HEK293T (cell line): ENCODE measurements at places on chromosomes 11 and 22.

DNA sequence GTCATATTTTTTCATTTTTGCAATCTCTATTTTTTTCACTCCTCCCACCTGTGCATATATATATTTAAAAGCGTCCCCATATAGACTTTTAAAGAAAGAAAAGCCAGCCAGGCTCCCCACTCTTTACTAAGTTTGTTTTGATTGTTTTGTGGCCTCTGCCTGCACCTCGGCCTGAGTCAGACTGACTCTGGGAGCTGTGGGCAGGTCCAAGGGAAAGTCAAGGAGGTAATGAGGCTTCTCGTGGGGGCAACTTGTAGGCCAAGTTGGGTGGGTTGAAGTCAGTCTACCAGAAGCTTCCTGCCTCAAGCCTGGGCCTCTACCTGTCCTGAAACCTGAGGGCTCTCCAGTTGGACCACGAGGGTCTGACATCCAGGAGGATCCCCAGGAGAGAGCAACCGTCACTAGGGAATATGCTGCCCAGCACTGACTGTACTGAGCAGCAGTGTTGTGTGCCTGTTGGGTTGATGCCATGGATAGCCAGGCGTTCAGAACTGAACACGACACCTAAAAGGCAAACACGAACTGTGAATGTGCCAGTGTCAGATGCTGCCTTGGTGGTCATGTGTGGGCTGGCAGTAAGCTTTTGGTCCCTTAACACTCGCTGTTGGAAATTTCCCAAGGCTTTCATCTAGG is 58.8 kb downstream of the BMAL1 start:
- no peak for DNase-seq

- DNase-seq = no peak
These were observed 57.9 kb upstream of the MMP13 start for GRCh38 chr11:103013421-103013820.

DNA sequence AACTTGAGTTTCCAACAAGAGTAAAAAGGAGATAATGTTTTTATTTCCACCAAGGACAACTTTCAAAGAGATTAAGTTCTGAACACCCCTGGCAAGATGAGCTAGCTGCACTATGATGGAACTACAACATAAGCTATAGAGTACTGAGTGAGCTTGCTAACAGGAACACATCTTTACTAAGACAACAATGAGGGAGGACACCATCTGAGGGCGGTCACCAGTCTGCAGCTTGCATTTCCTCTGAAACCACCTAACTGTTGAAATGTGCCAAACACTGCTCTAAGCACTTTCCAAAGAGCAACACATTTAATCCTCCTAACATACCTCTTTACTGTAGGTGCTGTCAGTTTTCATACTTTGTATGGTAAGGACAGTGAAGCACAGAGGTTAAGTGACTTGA is 68.4 kb downstream of the TCF20 start:
- no peak for DNase-seq

DNA sequence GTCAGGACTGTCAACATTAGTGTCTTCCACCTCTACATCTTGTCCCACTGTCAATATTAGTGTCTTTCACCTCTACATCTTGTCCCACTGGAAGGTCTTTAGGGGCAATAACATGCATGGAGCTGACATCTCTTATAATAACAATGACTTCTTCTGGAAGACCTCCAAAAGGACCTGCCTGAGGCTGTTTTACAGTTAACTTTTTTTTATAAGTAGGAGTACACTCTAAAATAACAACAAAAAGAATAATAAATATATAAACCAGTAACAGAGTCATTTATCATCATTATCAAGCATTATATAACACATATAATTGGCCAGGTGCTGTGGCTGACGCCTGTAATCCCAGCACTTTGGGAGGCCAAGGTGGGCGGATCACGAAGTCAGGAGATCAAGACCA is 57.5 kb downstream of the PAK1 start:
- DNase-seq = no peak

DNA sequence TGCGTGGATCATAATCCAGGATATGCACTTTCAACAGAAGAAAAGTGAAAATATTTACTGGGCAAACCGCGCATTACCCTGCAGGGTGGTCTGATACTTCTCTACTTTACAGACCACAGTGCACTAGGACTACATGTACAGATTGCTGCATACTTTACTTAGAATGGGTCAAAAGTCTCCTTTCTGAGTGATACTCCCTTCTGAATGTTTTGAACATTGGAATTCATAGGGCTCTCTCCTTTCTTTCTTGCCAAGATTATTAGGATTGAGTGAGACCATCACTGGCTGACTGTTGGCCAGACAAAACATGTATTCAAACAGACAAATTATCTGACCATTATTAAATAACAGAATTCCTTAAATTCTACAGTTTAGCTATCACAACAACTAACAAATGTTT is 6.6 kb upstream of the FIBIN start:
- DNase-seq = no peak

- no peak for DNase-seq
These were observed 65.5 kb downstream of the ME3 start for GRCh38 chr11:86606836-86607481.

- no peak for DNase-seq
These were observed 1.4 kb upstream of the OR52I2 start for GRCh38 chr11:4580124-4580523.

GRCh38 chr22:47086596-47087248 is 324.3 kb downstream of the TBC1D22A start:
- no peak for DNase-seq

DNA sequence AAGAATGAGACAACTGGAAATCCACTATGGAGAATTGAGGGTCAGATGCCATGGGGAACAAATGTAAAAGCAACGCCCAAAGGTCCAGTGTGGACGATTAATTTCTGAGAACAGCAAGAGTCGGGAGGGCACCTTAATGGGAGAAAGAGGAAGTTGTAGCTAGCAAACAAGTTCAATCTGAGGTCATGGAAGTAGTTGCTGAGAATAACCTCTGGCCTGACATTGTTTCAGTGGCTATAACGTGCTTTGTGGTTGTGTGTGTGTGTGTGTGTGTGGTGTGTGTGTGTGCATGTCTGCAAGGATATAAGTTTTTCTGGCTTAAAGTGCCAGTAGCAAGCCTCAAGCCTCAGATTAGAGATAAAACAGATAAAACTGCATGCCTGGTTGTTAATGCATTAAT is 1630.1 kb upstream of the TENM4 start:
- no peak for DNase-seq

DNA sequence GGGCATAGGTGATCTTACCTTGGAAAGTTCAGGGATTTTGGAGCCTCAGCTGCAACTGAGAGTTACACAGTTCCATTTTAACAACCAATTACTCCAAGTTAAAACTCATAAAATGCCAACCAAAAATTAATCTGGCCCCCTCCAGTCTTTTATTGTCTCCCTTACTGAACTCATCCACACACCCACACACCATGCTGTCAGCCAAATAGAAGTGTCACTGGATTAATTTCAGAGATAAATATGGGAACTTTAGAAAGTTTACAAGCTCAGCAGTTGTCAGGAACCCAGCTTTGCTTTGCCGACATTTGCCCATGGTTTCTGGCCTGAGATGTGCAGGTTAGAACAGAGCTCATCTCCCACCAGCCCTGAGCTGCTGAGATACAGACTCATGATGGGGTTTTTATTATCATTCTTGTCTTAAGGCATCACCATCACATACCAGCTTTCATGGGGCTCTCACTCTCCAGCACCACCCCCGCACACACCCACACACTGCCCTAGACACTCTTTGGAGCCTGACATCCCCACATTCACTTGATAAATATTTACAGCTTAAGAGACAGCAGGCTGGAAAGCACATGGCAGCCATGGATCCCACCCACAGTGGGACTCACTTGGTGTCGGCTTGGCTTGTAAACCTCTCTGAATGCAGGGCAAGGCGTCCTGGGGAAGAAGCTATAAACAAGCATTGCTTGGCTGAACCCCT is 23.7 kb upstream of the CTR9 start:
- no peak for DNase-seq

- no peak for DNase-seq
These were observed 89.1 kb downstream of the MTMR3 start for GRCh38 chr22:29972121-29972520.

DNA sequence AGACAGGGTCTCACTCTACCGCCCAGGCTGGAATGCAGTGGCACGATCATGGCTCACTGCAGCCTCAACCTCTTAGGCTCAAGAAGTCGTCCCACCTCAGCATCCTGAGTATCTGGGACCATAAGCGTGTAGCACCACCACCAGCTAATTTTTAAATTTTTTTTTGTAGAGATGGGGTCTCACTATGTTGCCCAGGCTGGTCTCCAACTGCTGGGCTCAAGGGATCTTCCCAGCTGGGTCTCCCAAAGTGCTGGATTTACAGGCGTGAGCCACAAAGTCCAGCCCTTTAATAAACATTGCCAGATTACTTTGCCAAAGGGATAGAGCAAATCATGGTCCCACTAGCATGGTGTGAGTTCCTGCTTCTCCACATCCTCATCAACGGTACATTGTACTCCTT is 45.6 kb downstream of the KMT5B start:
- DNase-seq = no peak

- DNase-seq = no peak
These were observed 3.1 kb downstream of the CPT1A start for GRCh38 chr11:68838572-68838964.

DNA sequence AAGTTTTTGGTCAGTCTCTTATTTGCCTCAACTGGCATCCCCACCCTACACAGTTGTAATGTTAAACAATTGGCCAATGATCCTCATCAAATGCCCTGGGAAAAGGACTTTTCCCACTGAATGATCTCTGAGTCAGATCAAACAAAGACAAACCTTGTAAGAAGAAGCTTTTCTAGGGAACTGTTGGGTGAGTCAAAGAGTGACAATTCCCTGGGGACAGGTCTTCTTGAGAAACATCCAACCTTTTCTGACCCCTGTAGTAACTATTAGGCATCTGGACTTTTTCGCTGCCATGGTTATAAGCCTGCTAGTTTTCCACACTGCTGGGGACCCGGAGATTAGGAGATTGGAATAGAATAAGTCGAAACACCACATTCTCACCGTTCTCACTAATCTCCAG is 789.8 kb upstream of the API5 start:
- no peak for DNase-seq

DNA sequence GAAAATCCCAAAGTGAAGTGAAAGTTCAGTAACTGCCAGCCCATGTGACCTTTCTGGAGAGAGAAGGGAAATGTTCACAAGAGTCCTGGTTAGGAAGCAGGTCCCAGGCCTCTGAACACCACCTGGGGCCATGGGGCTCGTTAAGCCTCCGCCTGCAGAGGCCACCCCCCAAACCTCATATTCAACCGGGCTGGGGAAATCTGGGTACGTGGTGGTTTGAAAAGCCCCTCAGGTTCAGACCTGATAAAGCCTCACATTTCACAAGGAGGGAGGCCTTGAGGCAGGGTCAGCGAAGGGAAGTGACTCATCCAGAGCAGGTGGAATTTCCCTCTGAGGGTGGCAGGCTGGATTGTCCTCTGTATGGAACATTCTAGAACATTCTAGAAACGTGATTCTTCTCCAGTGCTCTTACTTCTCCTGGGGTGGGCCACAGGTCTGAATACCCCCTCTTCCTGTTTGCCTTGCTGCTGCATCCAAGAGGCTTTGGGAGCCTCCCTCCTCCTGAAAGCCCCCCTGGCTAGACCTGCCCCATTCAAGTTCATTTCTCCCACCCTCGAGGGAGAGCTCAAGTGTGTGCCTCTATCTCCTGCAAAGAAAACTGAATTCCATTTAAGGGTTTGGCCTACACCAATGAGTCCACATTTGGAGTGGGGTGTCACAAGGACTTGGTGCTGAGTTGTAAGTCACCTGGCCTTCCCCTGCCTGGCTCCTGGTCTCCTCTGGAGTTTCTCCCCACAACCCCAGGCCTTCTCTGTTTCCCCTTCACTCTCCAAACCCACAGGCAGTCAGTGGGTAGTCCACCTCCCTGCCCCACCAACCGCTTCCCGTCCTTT is 6.3 kb downstream of the FXYD2 start:
- DNase-seq = no peak

DNA sequence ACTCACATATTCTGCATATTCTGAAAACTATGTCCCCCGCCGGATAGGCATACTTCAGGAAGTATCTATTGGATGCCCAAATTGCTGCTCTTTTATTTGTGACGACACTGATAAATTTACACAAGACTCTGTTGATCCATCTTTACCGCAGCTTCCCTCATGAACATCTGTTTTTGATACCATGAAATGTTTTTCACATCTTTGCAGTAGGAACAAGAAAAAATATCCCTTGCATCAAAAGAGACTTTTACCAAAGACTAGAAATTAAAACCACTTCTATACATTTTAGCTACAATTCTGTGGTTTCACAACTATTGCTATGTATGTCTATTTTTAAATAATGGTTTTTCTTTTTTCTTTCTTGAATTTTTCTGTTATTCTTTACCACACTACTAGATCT is 15.3 kb downstream of the POU2AF2 start:
- DNase-seq = no peak

DNA sequence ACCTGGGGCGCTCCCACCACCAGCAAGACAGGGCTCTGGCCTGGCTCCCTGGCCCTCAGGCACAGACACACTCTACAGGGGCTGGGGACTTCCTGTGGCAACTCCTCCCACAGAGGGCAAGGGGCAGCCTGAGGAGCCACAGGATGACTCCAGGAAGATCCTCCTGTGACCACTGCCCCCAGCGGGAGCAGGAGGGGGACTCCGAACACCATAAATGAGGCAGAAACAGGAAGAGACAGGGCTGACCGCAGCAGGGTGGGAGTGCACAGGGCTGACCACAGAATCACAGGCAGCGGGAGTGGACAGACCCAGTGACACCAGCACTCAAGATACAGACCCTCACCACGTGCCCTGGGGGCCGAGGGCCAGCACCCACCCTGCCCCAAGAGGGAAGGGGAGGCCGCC is 10.8 kb downstream of the ARAP1 start:
- DNase-seq = no peak

GRCh38 chr11:25899617-25900160 is 432.2 kb upstream of the ANO3 start:
- DNase-seq = no peak
